ENCODE measurements at places on chromosomes 6 and 20. TPM values are rescaled to one million over a fixed set of nuclear protein-coding genes. Genes with fewer than 3 reads are reported as not detected.

DNA sequence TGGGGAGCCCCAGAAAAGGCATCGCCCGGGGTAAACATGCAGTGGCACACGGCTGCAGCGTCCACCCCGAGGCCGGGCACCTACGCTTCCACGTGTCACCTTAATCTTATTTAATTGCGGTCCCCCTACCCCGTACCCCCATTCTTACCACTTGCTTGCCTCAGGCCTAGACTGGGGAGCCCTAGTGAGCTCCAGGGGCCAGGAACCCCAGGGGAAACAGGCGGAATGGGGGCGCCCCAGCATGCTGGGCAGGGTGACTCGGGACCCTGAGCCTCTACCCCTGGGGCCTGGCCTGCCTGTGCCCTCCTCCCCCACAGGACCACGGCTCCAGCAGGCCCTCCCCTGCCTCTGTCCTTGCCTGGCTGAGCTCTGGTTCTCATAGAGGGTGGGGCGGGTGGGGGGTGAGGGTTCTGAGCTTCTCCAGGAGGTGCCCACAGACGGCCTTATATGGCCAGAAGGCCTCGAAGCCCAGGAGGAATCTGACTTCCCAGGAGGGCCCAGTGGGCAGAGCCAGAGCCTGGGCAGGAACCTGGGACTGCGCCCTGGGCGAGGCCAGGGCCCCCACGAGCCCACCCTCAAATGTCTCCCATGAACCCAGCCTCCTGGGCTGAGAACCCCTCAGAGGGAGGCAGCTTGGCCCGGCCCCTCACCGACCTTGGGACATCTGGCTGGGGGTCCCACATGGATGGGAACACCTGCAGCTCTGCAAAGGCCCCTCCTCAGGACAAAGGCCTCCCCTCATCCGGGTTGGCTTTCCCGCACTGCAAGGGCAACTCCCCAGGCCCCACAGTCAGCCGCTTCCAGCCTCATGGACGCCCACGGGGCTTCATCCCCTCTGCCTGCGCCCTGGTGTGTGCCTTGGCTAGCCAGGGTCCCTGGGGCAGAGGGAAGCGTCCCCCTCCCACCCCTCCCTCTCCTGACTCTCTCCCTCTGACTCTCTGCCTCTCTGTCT, 5.2 kb upstream of the LAMA5 start:
- DNase-seq, result no peak

HS3ST5 gene
- not detected for total RNA-seq

GRCh38 chr20:58723628-58723984, 31.0 kb downstream of the NPEPL1 start:
- no peak for DNase-seq

- no peak for DNase-seq
These were observed 29.4 kb downstream of the TRAF3IP2 start for GRCh38 chr6:111576291-111576690.

GRCh38 chr6:122838060-122838780, 49.2 kb downstream of the SMPDL3A start:
- DNase-seq, result no peak

GPSM3 gene
- 151 TPM for total RNA-seq

GRCh38 chr6:131116755-131117360, 18.4 kb upstream of the AKAP7 start:
- no peak for DNase-seq

DNA sequence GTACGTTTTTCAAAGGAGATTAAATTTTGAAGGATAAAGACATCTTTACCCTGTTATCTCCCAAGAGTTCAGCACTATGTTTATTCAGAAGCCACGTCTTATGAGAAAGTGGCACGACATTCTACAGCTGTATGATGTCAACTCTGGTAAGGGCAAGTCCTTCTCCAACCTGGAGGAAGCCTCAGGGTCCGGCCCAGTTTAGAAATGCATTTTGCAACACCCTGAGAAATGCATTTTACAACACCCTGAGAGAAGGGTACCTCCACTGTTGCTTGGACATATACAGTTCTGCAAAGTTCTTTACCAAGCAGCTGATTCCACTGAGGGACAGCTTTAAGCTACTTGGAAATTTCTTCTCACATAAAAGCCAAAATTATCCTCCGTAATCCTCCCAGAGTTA, 17.5 kb downstream of the NAPB start:
- DNase-seq, result no peak

DNA sequence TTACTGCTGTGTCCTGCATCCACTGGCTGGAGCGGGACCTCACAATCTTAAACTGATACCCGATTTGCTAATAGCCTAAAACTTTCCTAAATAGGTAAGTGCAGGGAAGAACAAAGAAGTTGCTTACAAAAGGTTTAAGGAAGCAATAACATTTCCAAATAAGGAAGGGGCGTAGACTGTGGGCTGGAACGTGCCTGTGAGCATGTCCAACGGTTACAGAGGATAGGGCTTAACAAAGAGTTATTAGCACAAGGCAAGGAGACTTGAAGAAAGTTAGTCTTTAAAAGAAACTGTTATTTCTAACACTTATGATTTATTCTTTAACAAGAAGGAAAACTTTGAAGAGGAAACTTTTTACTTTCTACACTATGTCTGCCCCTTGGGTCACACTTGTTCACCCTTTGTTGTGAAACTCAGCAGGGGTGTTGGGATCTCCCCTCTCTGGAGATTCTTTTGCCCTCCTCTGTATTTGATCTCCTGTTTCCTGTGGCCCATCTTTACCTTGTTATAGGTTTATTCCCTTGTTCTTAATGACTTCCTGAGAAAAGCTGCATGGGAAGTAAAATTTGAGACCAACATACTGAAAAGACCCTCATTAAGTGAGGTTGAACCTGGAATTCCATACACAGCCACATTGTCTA, 28.7 kb downstream of the KAT14 start:
- DNase-seq, result no peak

DNA sequence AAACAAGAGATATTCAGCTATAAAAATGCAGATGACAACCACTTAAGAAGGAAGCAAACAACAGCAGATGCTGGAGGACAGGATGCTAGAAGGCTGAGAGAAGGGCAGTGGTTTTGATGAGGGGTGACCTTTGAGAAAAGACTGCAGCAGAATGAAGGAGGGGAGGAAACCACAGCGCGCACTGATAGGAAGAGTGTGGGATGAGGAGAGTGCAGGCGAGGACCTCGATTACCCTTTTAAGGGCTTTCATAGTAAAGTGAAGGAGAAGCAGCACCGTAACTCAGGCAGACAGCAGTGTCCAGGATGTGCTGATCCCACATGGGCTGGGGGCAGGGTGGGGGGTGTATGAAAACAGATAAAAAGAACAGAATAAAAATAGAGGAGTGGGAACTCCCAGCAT, 19.2 kb downstream of the ZBTB2 start:
- DNase-seq, result no peak

CDKAL1 gene
- total RNA-seq, result 30.3 TPM

GRCh38 chr6:145214570-145214969, 520.8 kb downstream of the EPM2A start:
- no peak for DNase-seq

DNA sequence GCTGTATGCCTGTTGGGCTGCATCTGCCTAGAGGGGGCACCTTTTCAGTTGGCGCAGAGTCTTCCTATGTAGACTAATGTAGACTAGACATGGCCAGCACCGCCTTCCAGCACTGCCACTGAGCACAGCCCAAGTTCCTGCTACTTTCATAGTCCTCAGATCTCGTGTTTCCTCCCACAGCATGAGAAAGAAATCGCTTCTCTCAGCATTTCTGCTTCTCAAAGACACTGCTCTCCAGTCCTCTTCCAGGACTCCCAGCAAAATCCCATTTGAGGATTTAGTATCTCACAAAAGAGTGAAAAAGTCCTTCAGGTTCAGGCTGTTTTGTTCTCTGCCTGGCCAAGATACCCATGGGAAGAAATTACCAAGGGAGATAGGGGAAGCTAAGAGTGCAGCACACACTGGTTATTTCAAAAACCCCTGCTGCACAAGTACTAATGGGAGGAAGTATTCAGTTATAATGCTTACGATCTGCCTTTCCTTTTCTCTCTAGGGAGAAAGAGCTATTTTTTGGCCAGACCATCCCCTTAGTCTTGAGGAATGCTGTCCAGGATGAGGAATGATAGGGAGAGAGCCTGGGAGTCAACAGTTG, 35.7 kb downstream of the OGFRL1 start:
- DNase-seq, result no peak

DNA sequence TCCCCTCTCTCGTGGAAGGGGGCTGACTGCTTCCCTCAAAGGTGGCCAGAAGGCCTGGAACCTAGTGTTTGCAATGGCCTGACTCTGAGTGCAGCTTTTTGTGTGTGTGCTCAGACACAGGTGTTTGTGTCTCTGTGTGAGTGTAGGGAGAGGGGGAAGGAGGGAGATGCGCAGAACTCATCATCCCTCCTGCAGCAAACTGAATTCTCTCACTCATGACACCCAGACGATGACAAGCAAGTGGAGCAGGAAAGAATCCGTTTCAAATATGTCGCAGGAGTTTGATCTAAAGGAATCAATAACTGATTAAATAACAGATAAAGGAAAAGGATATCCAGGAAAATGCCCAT, 101.4 kb downstream of the TNFAIP3 start:
- DNase-seq, result no peak

DNA sequence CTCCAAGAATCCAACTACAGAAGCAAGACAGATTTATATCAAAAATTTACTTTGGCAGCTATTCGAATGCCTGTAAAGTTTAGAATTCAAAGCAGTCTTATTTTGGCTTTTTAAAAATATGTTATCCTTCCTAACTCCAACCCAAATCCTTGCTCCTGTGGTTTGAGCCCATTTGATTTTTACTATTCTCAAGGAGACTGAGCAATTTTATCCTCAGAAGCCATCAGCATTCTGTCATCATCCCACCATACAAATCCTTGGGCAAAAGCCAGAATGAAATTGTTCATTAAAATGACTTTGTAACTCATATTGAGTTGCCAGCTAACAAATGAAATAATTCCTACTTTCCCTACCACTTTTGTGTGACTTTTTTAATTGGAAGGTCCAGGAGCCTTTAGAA, 392.8 kb downstream of the ADGRB3 start:
- no peak for DNase-seq

CLPSL2 gene
- 0.74 TPM for total RNA-seq

DNA sequence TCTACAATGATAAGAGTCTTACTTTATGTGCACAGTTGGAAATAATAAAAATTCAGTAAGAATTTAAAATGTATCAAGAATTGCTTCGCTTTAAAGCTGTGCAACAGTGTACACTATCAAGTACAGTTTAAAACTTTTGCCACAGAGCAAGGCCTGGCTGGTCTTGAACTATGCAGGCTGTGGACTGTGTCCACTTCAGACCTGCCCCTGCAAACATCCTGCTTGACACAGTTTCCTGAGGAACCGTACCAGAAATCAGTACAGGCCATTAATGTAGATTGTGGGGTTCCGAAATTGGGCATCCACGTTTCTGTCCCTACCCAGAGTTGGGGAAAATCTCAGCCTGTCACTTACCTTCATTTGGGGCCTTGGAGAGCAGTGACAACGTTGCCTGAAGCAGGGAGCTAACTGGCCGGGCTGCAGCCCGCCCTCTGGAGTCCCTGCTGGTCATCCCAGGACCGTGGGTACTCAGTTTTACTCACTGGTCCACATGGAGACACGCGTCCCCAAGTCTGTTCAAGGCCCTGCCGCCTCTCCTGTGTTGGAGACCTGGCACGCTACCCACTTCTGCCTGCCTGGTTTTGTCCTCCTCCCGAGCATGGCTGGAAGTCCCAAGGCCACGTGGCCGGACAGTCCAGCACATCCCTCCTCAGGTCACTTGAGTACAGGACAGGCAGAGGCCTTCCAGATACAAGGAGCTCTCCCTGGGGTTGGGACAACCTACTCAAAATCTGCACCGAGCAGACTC, 8.4 kb downstream of the NINL start:
- no peak for DNase-seq

DNA sequence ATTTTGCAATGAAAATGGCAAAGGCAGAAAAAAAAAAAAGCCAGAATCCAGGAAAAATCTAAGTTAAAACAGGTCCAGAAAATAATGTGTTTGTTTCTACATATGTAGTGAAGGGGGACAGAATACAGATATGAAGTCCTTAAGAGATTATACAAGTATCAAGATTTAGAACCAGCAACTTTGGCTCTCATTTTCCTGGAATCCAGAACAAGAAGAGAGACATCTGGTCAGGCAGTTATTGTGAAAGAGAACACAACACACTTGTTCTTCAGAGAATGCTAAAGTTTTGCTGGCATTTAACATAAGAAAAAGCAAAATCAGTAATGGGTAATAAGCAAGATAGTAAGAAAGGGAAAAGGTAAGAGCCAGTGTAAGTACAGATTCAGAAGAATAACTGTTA, 21.1 kb downstream of the BAG2 start:
- DNase-seq, result no peak

DNA sequence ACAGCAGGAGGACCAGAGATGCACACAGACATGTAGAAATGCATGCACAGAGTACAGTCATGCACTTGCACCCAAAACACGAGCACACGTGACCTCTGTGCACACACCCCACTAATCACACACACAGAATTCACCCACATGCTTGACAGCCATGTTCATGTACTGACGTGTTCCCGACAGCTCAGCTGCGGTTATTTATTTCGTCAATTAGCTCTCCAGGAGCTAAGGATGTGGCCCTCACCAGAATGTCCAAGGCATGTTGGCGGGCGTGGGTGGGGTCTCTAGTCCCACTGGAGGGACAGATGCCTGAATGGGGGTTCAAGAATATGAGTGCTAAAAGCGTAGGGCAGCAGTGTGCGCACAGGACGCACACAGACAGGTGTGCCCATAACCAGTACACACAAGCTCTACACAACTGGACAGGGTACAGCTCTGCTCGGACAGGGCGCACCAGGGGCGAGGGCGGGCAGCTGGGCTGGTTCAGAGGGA, 571 bp upstream of the PRPF6 start:
- DNase-seq, result no peak

GRCh38 chr6:152063170-152063921, 255.9 kb downstream of the ESR1 start:
- no peak for DNase-seq

RAET1L gene
- total RNA-seq, result not detected

DNA sequence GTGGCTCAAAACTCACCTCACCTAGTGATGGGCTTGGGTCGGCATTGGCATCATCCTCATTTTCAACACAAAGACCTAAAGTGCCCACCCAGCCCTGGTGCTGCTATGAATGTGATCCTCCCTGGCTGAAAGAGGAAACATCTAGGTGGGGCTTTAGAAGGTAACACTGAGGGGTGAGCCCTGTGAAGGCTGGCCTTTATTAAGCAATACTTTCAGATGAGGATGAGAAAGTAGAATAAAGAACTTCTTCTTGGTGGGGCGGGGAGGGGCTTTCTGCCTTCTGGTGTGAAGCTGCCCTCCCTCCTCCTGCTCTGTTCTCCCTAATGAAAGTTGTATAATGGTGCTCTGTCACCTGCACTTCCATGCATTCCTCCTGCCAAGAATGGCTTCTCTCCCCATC, 133.0 kb upstream of the TRAF3IP2 start:
- no peak for DNase-seq

HLA-DMB gene
- 2.8 TPM for total RNA-seq

DNA sequence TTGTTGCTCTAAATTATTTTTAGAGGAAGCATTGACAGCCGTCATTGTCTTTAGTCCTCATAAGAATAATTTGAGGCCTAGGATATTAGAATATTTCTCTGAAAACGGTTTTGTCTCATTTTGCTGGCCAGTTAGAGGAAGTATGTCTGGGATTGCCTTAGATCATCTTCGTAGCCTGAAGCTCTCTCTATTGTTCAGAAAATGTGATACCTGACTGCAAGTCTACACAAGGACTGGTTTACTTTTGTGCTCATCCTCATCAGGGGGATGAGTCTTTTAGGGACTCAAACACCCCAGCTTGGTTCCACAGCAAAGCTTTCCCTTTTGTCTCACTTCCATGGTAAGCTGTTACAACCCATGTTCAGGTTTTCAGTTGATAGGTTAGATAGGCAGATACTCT, 141.8 kb downstream of the FARS2 start:
- no peak for DNase-seq

- no peak for DNase-seq
These were observed 19.2 kb downstream of the MGME1 start for GRCh38 chr20:17987988-17988387.

- DNase-seq, result no peak
These were observed 45.8 kb upstream of the PNRC1 start for GRCh38 chr6:89034586-89035251.

RBBP8NL gene
- not detected for total RNA-seq

All from activated naive CD4-positive, alpha-beta T cell treated with anti-CD3 and anti-CD28 coated beads, Interleukin-2, amount 50 U/mL, for 72 hours (primary cell).